Smooth muscle cell of the brain vasculature (primary cell): ENCODE measurements at places on chromosomes 6 and 20.

- no peak for DNase-seq
These were observed 14.2 kb downstream of the FARS2 start for GRCh38 chr6:5275497-5275896.

GRCh38 chr6:136072691-136073090 lies 177.4 kb downstream of the MTFR2 start:
- DNase-seq: no peak

- peak; percentile 46 for DNase-seq
These were observed 28.1 kb downstream of the TOX2 start for GRCh38 chr20:43942667-43943285.

DNA sequence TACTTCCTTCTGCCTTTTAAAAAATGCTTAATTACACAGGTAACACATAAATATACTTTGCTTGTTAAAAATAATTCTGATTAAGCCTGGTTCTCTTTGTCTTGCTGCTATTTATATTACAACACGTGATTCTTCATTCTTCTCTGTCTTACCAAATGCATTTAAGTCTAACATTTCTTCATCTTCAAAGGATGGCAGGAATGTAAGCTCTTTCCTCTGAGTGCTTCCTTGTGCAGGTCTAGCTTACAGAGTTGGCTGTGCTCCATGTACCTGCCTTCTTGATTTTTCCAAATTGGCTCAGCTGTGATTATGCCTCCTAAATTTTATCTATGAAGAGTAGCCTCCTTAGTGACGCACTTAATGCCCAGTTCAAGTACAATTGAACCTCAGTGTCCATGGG lies 44.4 kb downstream of the RNF144B start:
- DNase-seq: no peak

DNA sequence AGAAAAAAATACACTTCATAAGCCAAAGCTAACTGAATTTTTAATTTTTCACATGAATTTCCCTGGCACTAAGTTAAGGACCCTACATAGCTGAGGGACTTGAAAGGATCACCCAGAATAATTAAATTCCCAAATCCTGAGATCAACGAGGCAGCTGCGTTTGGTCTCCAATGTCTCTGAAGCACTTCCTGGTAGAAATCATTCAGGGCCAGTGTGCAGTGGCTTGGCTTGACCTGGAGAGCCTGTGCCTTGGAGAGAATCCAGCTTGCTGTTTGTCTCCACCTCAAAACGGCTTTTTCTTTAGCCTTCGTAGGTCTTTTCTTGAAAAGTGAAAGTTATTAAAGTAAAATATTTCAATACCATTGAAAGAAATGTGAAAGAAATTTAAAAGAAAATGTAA lies 92.4 kb downstream of the SMOC2 start:
- no peak for DNase-seq

DNA sequence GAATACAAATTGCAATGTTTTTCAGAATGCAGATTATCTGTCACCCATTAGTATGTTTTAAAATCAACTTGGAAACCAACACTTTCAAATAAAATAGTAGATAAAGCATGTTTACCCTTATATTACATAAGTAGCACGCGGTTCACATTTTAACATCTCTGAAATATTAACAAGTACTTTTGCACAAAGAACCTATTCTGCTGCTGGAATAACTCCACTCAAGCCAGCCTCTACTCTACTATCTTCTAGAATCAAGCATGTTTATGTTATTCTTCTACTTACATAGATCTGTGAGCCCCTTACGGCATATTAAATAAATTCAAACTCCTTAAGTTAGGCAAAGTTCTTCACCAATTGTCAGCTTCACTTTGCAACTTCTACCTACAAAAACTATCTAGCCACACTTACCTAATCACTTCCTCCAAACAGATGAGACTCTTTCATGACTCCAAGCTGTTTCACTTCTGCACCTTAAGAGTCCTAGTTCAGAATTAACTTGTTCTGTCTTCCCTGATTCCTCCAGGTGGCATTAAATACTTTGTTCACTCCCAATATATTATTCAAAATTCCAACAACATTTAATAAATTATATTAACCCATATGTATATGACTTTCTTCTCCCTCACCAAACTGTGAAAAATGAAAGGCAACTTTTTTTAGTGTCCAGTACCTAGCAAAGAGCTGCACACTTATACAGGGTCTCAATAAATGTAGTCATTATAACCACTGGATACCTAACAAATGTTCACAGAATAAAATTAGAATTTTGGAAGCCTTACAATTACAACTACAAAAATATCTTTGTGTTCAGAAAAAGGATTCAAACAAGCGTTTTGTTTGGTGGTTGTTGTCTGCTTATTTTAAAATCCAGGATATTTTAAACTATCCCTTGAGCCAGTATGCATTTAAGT lies 12.1 kb downstream of the CEP85L start:
- DNase-seq: no peak

DNA sequence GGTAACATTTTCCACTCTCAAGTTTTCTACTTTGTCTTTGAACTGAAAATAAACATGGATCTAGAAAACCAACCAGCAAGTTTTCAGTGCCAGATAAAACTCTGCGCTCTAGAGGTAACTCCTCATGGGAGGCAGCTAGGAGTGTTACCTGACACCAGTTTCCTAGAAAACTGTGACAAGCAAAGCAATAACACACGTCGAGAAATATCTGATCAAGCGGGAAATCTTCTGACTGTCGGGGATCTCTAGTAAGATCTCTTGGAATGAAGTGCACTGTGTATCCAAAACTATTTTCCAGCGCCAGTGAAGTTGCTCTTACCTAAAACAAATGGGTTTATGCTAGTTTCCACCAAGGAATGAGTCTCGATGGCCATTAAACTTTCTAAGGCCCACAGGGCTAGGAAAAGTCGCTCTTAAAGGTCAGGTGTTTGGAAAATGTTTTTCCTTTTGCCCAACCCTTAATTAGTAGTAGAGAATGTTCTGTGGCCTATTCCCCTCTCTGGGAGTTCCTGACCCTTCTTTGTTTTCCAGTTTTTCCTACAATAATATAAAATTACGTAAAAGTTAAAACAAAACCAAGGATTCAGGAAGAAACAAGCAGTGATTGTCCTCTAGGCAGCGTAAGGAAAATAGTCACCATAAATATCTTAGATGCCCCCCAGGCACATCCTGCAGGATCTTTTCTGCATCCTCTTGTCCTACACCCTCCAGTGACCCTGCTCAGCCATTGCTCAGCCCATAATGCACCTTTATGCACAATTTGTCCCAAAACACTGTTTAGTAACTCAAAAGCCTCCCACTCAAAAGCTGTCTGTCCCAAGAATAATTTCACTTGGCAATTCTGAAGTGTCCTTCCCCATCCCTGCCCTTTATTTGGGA lies 137.7 kb upstream of the AKAP12 start:
- no peak for DNase-seq

DNA sequence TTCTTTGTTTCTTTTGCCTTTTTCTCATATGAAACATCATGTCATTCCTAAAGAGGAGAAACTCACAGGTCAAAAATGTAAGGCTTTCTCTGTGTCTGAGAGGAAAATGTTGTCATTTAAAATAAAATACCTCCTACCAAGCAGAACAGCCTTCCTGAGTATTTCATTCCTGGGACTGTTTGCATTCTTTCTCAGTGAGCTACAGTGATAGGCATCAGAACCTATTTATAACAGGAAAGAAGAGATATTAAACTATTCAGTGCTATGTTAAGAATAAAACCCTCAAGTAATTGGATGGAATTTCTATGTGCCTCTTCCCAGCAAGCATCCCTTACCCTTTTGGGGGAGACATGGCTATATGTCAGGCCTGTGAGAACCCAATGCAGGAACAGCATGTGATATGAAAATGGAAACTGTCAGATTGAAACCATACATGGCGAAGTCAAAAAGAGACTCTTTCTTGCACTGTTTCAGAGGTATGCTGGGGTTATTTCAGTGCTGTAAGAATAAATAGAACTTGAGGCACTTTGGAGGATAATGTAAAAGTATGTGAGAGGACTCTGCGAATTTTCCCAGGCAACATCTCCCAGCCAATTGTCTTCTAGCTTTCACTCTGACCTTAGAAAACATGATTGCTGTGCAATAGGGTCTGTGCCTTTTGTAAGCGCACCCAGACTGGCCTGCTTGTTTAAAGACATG lies 133.8 kb upstream of the CCN2 start:
- DNase-seq: peak; percentile 54

DNA sequence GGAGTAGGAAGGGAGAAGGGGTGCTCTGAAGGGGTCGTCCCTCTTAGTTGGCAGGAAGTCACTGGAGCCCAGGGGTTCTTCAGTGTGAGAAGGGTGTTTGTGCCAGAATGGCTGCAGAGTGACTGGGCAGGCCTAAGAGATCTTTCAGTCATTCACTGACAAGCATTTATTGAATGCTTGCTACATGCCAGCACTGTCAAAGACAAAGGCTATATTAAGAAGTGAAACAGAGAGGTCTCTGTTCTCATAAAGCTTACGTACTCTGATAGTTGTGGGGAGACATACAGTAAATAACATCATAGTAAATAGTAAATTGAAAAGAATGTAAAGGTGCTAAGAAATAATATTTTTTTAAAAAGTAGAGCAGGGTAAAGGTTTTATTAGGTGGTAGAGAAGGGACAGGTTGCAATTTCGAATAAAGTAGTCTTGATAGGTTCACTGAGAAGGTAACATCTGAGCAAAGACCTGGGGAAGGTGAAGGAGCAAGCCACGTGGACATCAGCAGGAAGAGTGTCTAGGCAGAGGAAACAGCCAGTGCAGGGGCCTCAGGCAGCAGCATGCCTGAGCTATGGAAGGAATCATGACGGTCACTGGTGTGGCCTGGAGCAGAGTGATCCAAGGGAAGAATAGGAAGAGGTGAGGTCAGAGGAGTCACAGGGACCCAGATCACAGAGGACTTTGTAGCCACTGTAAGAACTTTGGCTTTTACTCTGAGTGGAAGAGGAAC lies 36.3 kb upstream of the RNF8 start:
- DNase-seq: no peak

- no peak for DNase-seq
These were observed 168.0 kb downstream of the HDGFL1 start for GRCh38 chr6:22737331-22737730.

DNA sequence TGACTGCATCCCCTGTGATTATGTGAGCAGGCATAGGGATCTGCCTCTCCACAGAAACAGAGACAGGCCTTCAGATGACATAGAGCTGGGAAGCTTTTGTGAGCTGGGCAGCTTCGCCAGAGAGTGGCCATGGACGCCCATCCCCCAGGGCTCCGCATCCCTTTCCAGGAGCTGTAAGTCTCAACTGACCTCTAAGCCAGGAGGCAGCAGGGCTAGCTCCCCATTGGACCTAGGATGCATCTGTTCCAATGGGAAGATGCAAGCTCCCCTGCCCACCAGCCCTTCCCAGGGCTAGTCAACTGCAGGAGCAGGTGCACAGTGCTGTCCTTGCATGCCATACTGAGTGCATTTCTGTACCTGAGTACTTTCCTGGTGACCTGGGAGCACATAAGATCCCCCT lies 663.6 kb downstream of the RNF144B start:
- no peak for DNase-seq

GRCh38 chr20:22374678-22375590 lies 209.4 kb downstream of the FOXA2 start:
- DNase-seq: no peak

DNA sequence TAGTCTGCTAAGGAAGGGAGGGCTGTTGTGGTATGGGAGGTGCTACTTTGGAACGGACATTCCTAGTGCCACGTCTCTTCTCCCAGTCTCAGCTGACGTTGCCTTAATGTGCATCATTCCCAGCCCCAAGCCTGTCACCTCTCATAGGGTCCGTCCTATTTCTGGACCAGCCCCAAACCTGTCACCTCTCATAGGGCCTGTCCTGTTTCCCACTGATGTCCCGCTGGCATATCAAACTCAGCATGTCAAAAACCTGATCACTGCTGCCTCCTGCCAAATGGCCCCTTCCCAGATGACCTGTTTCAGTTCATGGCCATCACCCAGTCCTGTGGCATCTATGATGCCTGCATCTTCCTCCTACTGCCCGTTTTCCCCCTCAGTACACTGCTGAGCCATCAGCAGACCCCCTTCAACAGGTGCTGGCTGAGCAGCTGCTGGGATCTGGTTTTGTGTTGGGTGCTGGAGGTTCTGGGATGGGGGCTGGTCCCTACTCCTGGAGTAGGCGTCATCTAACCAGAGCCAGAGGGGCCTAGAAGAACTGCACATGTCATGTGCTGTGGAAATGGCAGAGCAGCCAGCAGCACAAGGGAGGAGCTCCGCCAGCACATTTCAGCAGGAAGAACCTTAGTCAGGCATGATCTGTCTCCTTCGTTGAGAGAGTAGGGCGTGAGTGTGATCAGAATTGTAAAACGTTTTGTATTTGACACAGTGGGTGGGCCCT lies 3.3 kb downstream of the ENTPD6 start:
- DNase-seq: no peak

- DNase-seq: no peak
These were observed 49.9 kb upstream of the COL21A1 start for GRCh38 chr6:56297022-56297989.

DNA sequence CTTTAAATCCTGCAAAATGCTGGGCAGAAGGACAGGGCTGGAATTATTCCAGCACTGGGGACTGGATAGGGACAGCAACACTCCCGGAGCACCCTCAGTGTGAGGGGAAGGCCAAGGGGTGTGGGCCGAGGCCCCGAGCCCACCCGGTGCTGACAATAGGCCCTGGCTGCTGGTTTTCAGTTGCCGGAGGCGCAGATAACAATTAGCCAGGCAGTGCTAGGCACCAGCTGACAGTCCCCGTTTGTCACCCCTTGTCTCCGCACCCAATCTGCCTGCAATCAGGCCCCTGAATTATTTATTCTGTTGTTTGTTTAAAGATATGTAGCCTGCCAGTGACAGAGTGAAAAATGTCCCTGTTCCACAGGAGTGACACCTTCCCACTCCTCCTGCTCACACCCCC lies 120.0 kb downstream of the GRM4 start:
- no peak for DNase-seq

GRCh38 chr6:154994836-154995253 lies 270 bp upstream of the TIAM2 start:
- no peak for DNase-seq
